ENCODE measurements at places on chromosomes 5 and 9.

GRCh38 chr5:150141544-150142184 is 14.0 kb downstream of the PDGFRB start:
- no peak for DNase-seq

- DNase-seq, result no peak
These were observed 87.4 kb downstream of the LMX1B start for GRCh38 chr9:126700903-126701812.

- no peak for DNase-seq
These were observed 23.2 kb downstream of the EGR1 start for GRCh38 chr5:138488481-138488945.

- no peak for DNase-seq
These were observed 170.4 kb upstream of the OTULINL start for GRCh38 chr5:14411216-14411615.

DNA sequence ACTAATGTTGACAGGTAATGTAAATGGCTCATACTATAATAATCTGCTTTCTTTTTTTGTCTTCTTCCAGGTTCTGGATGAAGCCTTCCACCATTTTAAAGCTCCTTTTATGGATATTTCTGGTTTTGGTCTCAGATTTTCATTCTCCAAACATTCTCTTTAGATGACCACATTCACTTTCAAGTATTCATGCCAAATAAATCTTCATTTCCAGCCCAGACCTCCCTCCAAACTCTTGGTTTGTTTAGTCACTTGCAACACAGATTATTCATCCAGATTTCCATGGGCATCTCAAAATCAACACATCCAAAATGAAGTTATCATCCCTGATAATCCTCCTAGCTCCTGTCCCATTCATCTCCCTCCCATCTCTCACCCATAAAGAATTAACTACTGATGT is 40.3 kb upstream of the SVEP1 start:
- no peak for DNase-seq

- DNase-seq, result no peak
These were observed 136.4 kb downstream of the WDR41 start for GRCh38 chr5:77355751-77356150.

DNA sequence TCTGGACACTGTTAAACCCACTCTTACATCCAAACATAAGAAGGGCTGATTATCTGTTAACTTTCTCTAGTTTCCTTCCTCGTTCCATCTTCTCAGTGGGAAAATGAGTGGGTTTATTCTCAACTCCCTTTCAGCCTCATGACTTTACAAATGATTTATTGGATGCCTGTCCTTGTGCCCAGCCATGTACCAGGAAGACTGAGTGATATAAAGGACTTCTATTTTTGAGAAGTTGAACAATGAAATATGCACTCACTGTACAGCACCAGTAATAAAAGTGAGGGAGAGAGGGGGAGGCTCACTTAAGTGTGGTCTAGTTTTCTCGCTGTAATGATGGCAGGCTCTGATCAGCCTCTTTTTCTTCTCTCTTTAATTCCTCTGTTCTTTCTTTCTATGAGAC is 277.6 kb downstream of the SMARCA2 start:
- DNase-seq, result no peak
